CD4-positive, alpha-beta T cell treated with Interferon alpha-2 for 1 hour (primary cell): ENCODE measurements at places on chromosomes 11 and 22.
A peak's percentile ranks its signal among the peaks of the same experiment; 100 is the strongest.

DNA sequence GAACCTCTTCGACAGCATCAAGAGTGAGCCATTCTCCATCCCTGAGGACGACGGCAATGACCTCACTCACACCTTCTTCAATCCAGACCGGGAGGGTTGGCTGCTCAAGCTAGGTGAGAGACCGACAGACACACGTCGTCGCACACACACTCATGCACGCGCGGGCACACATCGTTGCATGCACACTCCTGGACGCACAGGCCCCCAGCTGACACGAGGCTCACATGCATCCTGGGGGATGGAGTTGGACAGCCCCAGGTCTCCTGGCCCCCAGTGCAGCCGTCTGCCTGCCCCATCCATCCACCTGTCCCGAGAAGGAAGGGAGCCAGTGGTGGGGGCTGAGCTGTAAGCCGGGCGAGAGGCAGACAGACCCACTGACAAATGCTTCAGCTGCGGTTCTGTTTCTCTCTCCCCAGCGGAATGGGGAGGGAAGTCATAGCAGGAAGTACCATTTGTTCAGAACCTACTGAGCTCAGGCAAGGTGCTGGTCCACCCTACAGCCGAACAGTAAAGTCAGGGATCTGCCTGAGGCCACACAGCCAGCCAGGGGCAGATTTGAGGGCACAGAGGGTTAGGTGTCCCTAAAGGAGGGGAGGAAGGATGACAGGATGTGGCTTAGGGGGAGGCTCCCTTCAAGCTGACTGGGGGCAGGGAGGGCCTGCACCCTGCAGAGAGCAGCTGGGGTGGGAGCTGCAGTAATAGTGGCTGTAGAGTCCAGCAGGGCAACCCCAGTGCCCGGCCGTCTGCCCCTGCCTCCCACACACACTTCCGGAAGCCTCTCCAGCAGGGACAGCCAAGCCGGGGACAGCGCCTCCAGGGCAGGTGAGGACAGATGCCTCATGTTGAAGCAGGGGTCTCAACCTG is 27.1 kb downstream of the CYTH4 start:
- DNase-seq, result peak; percentile 65

DNA sequence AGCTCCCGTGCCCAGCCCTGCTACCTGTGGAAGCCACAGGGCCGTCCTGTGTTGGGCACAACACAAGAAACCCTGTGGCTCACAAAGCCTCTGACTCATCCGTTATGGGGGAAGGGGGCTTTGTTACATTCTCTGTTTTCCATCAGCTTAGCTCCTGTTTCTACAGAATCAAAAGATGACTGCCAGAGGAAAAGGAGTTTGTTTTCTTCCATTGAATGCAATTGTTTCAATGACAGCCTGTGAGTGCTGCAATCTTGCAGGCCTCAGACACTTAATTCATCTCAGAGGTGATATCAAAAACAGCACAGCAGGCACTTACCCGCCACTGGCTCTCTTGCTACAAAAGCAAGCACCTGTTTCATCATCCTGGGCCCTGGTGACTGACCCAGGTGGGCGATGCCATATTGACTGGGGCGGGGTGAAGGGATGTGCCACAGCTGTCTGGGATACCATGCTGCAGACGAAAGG is 194.3 kb downstream of the OPCML start:
- DNase-seq, result no peak

GRCh38 chr11:127791844-127792243 is 791.3 kb upstream of the KIRREL3 start:
- no peak for DNase-seq

DNA sequence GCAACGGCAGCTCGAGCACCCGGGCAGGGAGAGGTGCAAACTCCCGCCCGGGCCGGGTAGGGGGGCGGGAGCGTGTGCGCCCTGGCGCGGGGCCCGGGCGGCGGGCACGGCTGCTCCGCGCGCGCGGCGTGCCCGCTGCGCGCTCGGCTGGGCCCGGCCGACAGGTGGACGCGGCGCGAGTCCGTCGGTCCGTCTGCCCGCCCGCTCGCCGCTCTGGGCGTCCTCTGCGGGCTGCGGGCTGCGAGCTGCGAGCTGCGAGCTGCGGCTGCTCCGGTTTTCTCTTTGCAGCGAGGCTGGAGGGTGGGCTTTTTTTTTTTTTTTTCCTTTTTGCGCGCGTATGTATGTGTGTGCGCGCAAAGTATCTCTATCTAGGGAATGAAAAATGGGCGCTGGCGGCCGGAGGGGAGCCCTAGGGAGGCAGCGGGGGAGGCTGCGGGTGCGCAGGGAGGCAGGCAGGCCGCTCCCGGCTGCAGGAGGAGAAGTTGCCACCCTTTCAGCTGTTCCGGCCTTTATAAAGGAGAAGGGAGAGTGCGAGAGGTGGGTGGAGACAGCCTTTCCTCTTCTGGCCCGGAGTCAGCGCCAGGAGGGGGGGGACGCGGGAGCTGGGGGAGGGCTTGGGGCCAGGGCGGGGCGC is at the start of gene PDGFB:
TSS of gene PDGFB (minus strand) at position 487 of the 634 bp plus-strand sequence. CDS start 1,019 bp downstream, outside the sequence.
- DNase-seq, result no peak

DNA sequence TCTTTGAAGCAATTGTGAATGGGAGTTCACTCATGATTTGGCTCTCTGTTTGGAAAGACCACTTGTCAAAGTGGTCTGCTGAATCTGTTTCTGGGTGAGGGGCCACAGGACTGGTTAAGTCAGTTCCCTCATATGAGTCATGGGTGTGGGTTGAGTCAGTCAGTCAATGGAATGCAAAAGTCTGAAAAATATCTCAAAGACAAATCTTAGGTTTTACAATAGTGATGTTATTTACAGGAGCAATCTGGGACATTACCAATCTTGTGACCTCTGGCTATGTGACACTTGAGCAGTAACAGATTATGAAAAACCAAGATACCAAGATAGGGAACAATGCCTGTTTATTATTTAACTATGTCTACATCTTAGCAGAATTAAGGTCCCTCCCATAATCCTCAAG is 311.6 kb downstream of the AASDHPPT start:
- DNase-seq, result no peak

GRCh38 chr22:17114898-17115235 is 6.3 kb downstream of the TMEM121B start:
- no peak for DNase-seq

GRCh38 chr11:94519478-94520084 is 7.3 kb downstream of the C11orf97 start:
- peak; percentile 52 for DNase-seq

DNA sequence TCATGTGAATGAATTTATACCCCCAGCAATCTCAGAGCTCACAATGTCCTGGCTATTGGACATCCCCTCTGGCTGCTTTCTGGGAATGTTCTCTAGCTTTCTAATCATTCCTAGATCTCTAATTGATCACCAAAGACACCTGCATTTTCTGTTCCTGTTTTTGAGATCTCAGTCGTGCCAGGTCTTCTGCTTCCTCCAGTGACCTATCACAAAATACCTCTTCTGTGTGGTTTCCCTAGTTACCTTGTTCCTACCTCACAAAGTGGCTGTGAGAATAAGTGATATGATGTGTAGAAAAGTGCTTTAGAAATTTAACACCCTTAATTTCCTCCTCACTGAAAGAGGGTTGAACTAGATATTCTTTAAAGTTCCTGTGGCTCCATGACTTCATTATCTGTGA is 92.2 kb downstream of the LUZP2 start:
- DNase-seq, result no peak

GRCh38 chr22:37510091-37510490 is 9.1 kb downstream of the CARD10 start:
- no peak for DNase-seq

DNA sequence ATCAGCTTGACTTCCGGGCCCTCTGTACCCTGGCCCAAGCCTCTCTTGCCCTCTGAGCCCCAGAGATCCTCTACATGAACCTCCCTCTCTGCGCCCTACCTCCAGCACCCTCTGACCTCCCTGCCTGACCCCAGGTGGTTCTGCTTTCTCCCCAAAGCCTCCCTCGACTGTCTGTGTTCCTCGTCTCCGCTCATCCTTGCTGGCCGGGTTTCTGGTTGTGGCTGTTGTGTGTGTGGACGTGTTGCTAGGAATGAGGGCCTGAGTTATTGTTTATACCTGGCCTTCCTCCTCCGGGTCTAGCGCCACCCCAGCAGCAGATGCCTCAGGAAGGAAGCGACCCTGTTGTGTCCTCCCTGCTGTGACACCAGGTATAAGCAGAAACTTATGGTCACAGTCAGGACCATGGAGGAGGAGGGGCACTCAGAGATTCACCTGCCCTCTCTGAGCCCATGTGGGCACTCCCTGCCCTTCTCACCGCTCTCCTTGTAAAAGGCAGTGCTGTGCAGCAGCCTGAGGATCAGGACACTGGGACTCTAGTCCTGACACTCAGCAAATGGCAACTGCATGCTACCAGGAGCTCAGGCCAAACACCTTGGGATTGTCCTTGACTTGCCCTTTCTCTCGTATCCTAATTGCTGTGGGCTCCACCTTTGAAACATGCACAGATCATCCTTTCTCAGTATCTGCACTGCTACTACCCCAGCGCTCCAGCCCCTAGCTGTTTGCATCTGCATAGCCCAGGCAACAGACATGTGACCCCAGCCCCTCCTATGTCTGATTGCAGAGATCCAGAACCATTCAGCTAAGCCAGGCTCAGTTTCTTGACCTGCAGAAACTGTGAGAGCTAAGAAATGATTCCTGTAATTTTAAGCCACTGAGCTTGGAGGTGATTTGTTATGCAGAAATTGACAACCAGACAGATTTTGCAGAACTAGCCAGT is 140.1 kb downstream of the ST3GAL4 start:
- no peak for DNase-seq

- DNase-seq, result no peak
Measured at GRCh38 chr22:18997925-18998315, 61.8 kb upstream of the PRODH start.

DNA sequence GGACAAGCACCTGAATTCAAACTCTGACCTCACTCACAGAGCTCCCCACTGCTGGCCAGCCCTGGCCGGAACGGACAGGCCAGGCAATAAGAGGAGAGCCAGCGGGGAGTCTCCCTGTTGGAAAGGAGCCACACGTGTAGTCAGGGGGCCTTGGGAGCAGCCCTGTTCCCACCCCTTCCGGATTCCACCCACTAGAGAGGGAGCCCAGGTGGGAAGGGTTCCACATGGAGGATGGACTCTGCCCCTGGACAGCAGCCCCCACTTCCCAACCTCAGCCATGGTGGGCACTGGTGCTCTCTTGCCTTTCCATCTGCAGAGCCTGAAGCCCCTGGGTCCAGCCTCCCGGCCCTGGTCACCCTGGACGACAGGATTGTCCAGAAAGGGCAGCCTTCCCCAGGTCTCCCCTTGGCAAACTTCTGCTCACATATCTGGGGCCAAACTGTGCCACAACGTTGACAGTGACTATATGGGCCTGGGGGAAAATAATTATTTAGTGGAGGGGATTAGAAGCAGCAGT is 7.5 kb upstream of the APOBEC3A start:
- DNase-seq, result no peak

GRCh38 chr11:12829131-12829530 is 154.9 kb downstream of the TEAD1 start:
- DNase-seq, result no peak

DNA sequence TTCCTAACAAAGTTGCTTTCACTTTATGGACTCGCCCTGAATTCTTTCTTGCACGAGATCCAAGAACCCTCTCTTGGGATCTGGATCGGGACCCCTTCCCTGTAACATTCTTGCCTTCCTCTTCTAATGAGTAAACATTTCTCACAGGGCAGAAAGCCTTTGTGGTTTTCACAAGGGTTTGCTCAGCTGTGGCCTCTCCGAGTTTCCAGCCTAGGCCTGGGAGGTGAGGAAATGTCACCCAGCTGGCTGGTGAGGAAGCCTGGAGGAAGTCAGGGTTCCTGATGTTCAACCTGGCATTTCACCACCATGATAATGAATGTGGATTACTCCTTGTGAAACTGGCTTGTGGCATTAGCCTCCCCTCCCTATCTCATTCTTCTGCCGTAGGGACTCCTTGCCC is 224.9 kb downstream of the DSCAML1 start:
- no peak for DNase-seq

DNA sequence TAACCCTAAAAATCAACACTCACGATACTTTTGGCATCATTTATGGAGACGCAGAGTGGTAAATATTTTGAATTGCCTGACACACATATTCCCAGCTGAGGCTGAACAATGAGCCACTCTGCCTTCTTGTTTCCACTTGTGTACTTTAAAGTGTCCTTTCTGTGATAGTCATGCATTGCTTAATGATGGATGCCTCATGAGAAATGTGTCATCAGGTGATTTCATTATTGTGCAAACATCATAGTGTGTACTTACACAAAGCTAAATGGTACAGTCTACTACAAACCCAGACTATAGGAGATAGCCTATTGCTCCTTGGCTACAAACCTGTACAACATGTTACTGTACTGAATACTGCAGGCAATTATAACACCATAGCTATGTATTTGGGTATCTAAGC is 44.2 kb downstream of the MRE11 start:
- no peak for DNase-seq

GRCh38 chr11:27228906-27229290 is 134.1 kb downstream of the CCDC34 start:
- DNase-seq, result no peak

- DNase-seq, result no peak
Measured at GRCh38 chr11:1843098-1843473, 4.3 kb downstream of the TNNI2 start.

DNA sequence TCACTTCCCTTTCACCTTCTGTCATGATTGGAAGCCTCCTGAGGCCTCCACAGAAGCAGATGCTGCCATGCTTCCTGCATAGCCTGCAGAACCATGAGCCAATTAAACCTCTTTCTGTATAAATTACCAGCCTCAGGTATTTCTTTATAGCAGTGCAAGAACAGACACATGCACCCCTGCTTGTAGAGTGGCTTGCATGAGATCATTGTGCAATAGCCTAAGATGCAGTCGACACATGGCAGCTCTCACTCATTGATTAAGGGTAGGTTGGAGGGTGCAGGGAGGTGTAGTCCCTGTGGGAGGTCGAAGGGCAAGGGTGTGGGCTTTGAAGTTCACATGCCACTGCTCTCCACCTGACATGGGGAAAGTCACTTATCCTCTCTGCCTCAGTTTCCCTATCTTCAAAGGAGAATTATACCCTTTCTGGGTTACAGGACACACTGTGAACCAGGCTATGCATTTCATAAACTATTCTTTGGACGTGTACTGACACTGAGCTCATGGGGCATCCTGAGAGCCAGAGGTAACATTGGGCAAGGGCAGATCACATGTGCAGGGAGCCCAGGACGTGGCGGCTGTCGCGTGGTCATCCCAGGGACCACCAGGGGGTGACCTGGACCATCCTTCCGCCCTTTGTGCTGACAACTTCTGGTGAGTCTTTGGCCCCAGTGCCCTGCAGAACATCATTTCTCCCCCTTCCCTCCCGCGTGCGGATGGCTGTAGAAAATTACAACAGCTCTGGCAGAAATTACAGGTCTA is 69.2 kb upstream of the SHANK2 start:
- no peak for DNase-seq

- no peak for DNase-seq
Measured at GRCh38 chr22:50524676-50525103, 708 bp downstream of the SCO2 start.

- no peak for DNase-seq
Measured at GRCh38 chr11:403021-403760, 9.2 kb downstream of the PKP3 start.

GRCh38 chr11:2459796-2460531 is 15.2 kb downstream of the KCNQ1 start:
- DNase-seq, result no peak

DNA sequence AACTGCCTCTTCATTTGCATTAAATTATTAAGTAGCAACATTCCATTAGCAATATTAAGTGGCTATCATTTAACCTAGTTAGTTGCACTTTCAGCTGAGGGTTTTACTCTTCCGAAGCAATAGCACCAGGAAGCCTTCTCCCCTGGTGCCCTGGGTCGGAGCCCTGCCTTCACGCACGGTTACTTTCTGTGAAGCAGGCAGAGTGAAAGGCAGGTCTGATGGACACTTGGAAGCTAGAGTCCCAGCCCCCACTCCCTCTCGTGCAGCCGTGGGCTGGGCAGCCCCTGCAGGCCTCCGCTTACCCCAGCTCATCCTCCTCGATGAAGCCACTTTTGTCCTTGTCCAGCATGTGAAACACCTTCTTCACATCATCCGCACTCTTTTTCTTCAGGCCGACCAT is 2.0 kb downstream of the PVALB start:
- DNase-seq, result no peak
